ENCODE measurements at places on chromosomes 11 and 22.

- no peak for DNase-seq
Measured at GRCh38 chr11:67397536-67397935, 4.1 kb downstream of the PPP1CA start.

- DNase-seq = no peak
Measured at GRCh38 chr11:79189055-79189454, 251.8 kb downstream of the TENM4 start.

- DNase-seq = no peak
Measured at GRCh38 chr22:48754611-48755058, 1073.0 kb downstream of the BRD1 start.

DNA sequence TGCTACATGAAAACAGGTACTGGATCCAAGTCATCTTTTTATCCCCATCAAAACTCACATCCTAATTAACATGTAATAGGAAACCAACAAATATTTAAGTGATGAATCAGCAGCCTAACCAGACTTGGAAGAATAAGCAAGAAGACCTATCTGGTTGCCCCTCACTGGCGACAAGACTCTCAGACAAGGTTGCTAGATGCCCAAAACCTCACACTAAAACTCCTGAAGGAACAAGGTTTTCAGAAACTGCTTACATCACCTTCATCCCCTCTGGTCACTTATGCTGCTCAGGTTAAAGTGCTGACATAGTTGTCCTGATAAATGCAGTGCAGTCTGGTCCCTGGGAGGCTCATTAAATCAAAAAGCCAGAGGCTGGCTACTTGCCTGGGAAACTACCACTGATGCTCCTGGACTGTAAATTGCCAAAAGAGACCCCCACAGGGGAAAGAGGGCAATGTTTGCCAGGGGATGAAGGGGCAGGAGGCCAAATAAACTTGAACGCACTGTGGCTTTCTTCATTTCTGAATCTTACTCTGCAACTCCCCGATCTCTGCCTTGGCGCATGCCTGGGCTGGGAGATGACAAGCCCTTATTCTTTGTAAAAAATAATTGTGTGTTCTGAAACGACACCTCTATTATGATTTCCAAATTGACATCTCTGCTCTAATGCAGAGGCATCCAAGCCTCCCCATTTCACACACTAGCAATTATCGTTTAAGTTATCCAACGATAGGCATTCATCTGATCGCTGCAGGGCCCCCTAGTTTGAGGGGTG is 72.7 kb downstream of the AMBRA1 start:
- DNase-seq = no peak

GRCh38 chr22:36296690-36297089 is 43.8 kb downstream of the APOL1 start:
- DNase-seq = no peak

- DNase-seq = no peak
Measured at GRCh38 chr22:45292731-45293442, 8.1 kb downstream of the UPK3A start.

DNA sequence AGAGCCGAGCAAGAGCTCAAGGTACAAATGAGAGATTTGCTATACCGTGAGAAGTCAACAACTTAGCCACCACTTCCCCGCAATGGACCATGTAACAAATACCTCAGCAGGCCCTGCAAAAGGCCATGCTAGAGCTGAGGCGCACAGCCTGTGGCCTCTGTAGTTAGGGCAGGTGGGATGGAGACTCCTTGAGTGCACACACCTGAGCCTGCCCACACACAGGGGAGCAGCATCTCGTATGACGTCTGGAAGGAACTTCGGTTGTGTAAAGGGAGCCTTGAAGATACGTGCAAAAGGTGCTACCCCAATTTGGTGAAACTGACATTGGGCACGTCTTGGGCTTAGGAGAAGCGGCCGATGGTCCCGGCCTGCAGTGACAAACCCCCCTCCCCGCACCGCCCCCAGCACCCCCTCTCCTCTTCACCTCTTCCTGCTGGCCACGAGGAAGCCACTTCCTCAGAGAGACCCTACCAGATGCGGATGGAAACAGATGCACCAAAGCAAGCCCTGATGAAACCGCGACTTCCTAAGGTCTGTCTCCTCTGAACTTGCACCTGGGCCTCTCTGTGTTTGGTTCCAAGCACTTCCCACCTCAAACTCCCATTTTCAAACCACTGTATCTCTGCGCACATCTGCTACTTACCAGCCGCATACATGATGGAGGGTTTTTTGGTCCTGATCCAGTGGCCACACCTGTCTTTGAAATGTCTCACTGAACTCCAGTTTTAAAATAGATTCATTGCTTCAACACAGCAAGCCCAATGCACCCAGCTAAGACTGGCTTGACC is 10.6 kb downstream of the CDPF1 start:
- DNase-seq = no peak

DNA sequence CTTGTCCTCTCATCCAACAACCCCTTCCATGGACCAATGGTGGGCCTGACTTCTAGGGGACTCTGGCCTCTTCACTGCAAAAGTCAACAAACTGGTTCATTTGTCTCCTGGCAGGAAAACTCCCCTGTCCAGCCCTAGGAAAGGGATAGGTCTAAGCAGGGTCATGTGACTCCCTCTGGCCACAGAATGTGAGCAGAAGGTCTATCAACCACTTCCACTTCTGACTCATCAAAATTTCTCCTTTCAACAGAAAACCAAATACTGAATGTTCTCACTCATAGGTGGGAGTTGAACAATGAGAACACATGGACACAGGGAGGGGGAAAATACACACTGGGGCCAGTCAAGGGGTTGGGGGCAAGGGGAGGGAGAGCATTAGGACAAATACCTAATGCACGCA is 1.3 kb upstream of the ISX start:
- DNase-seq = no peak

GRCh38 chr11:126716456-126717083 is 284.0 kb downstream of the KIRREL3 start:
- DNase-seq = no peak

- no peak for DNase-seq
Measured at GRCh38 chr11:116122697-116123472, 618.7 kb upstream of the CADM1 start.

Data from activated CD4-positive, alpha-beta T cell treated with anti-CD3 and anti-CD28 coated beads for 1 hour (primary cell).